ENCODE measurements at places on chromosomes 5 and 9.

GRCh38 chr5:150945486-150945885, 40.7 kb upstream of the ZNF300 start:
- no peak for DNase-seq

DNA sequence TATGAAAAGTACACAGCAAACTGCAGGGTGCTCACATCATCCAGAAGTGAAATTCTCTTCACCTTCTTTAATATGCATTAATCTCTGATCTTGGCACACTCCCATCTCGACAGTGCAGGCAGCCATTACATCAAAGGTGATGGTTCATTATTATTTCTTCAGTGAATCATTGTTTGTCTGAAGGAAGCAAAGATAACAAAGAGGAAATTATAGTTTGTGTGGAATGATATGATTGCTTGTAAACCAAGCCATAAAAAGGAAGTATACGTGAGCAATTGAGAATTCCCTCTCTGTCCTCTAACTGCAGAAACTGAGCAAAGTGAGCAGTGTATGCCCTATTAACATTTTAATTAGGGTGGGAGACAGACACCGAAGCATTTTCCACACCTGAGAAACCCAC, 171.6 kb upstream of the PPP1R2B start:
- no peak for DNase-seq

DNA sequence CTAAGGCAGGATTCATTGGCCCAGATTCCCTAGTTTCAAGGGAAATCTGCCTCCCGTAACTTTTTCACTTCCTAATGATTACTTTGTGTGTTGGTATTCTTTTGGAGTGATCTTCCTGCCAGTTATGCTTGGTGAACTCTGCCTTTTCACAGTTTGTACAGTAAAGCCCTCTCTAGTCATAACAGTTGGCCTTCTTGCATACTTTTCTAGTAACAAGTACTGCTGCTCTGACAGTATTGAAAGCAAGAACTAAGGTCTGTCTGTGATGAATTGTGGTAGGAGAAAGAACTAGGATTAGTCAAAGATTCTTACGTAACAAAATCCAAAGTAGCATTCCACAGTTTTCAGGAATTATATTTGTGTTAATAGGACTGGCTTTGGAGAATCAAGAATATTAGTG, 1457.2 kb upstream of the WWC1 start:
- no peak for DNase-seq

DNA sequence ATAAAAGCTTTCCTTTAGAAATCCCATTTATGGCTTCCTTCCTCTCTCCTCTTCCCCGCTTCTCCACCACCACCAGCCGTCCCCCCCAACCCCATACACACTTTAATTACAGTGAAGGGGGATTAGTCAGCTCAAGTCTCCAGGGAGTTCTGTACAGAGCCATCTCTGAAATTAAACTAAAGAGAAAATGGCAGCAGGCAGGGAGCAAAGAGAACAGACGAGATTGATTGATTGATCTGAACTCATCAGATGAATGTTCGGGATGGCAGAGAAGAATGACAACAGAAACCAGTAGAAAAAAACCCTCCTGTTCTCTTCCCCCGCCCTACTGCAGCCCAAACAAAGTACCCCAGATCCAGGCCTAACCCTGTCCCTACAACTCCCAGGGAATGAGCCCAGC, 241.7 kb upstream of the PANK3 start:
- DNase-seq = no peak

DNA sequence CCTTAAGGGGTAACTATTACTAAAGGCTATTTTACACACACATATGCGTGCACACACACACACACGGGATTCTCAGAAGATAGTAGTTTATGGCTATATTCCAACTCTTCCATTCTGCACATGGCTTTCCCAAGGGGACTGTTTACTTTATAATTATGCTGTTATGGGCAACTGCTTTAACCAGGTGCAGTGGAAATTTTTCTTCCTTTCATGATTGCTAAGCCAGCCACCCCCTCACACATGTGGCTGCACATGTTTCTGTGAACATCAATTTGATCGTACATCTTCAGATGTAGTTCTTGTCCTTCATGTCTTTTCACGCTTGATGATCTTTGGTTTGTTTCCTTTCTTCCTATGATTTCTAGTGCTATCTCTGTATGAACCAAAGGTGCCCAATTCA, 37.0 kb downstream of the MRPS30 start:
- DNase-seq = peak; percentile 93

- DNase-seq = peak; percentile 3
These were observed 364.1 kb upstream of the RORB start for GRCh38 chr9:74132986-74133385.

- DNase-seq = no peak
These were observed 251.3 kb upstream of the DAP start for GRCh38 chr5:11012295-11012694.

GRCh38 chr5:72518001-72518683, 10.9 kb upstream of the ZNF366 start:
- DNase-seq = no peak

GRCh38 chr5:88613051-88613450, 269.9 kb downstream of the MEF2C start:
- DNase-seq = no peak

- DNase-seq = no peak
These were observed 74.5 kb downstream of the COL5A1 start for GRCh38 chr9:134716067-134716466.

DNA sequence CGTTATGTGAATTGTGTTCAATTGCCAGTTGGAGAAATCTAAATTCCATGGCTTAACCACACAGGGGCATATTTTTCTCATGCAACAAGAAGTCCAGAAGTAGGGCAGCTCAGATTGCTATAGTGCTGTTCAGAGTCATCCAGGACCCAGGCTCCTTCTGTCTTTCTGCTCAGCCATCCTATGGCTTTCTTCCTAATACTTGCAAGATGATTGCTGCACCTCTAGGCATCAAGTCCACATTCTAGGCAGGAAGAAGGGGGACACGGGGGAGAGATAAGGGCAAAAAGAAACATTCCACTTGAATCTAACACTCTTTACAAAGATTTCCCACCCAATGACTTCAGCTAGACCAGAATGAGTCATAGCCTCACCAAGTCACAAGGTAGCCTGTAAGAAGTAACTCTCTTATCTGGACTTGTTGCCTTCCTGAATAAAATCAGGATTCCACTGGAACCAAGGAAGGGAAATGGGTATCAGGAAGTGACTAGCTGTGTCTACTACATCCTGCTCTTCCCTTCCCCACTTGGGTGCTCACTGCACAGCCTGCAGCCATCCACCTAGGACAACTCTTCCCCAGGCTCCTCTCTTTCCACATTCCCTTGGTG, 5.3 kb downstream of the ERAP2 start:
- DNase-seq = no peak

DNA sequence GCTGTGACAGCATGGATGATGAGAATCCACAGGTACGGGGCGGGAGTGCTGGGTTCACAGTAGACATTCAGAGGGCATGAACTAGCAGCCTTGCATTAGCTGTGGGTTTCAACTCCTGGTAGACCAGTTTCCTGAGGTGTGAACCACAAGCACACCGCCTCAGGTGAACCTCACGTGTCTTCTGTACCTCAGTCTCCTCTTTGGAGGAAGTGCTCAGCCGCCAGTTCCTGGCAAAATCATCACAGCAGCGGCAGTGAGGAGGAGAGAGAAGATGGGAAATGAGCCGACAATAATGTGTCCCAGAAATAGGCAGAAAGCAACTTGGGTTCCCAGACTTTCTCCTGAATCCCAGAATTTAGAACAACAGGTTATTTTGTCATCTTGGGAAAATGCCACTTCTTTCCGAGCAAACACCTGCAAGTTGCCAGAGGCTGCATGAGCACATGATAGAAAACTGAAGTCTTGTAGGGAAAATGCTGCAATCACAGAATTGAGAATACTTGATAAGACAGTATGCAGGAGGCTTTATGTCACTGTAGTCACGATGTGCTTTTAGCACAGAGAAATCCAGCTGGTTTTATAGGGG, 258.5 kb downstream of the AOPEP start:
- no peak for DNase-seq

GRCh38 chr9:35490910-35491465, 1.1 kb downstream of the RUSC2 start:
- DNase-seq = no peak

DNA sequence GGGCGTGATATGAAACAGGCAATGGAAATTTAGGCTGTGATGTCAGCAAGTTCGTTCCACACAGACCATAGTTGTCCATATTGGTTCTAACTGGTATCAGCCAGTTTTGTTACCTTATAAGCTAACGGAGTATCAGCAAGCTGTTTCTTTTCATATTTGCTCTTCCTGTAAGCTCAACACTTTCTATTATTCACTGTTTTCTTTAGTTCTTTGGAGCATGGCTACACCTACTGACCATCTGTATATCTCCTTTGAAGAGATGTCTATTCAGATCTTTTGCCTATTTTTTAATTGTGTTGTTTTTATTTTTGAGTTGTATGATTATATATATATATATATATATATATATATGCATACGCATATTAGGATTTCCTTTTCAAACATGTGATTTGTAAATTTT, 1057.2 kb upstream of the CDH10 start:
- DNase-seq = no peak

DNA sequence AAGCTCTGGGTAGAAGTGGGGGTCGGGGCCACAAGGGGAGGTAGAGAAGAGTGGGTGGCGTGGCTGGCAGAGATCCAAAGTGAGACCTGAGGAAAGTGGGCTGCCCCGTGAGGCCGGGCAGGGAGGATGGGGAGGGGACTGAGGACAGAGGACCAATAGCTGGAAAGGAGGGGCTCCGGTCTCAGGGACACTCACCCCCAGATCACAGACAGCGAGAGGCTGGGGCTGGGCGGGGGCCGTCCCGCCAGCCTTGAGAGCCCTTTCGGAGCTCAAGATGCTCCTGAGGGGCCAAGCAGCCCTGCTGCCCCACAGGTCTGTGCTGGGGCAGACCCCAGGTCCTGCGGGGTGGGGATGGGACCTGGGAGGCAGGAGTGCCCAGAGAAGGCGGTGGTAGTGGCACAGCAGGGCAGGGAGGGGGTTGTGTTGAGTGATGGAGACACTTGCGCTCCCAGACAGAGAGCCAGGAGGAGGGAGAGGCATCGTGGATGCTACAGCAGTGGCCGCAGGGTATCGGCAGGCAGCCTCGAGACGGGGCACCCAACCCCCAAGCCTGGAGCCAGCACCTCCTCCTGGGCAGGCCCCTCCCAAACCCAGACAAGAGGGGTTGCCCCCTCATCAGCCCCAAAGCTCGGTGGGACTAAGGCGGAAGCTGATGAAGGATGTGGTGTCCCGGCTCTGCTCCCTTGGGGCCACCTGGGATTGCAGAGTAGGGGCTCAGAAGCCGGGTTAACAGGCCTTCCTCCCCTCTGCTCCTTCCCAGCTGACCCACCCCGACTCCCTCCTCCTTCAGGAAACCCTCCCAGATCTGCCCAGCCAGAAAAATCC, 3.4 kb downstream of the SARDH start:
- no peak for DNase-seq

DNA sequence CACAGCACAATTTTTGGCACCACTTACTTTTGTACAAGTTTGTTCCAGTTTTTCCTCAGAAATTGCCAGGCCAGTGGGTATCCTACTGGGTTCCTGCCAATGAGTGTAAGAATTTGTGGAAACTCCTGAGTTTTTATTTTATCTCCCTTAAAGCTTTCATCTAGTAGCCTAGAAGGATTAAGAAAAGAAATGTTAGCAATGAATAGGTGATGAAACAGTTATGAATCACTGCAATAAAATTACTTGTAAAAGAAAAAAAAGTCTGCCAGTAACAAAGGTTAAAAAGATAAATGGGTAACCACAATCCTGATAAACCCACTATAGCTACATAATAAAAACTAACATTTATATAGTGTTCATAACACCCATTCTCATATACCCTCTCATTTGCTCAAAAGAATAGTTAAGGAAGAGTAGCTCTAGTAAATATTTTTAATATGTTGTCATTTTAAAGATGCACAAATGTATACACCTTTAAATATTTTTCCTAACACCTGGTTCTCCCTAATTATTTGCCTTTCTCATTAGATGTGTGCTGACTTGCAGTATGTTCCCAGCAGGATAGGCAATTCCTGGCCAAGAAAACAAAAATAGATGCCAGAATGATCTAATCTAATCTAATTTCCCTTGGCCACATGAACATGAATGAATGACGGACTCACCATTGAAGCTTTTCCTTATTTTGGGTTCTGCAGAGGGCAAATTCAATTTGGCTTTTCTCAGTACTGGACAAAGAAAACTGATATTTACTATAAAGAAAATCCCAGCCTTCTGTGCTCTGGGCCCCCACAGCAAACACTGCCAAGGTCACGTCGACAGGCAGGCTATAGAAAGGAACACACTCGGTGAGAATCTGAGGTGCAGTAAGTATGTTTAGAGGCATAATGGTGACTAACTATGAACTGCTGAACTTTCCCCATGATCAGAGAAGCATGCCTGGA, 26.4 kb downstream of the ERAP1 start:
- DNase-seq = no peak

- no peak for DNase-seq
These were observed 7.3 kb downstream of the COL5A1 start for GRCh38 chr9:134648701-134649530.

- no peak for DNase-seq
These were observed 167.2 kb downstream of the C9orf152 start for GRCh38 chr9:110040788-110041187.

DNA sequence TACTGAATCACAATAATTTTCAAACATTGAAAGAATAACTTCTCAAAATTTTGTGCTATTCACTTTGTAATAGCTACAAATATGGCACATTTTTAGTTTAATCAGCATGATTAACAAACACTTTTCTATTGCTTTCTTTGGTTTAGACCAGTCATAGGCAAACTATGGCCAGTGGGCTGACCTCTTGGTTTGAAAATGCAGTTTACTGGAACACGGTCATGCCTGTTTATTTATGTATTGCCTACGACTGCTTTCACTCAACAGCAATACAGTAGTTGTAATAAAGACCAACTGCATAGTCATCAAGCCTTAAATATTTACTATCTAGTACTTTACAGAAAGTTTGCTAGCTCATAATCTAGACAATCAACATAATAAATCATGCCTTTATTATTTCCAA, 810.8 kb downstream of the TLE1 start:
- no peak for DNase-seq

DNA sequence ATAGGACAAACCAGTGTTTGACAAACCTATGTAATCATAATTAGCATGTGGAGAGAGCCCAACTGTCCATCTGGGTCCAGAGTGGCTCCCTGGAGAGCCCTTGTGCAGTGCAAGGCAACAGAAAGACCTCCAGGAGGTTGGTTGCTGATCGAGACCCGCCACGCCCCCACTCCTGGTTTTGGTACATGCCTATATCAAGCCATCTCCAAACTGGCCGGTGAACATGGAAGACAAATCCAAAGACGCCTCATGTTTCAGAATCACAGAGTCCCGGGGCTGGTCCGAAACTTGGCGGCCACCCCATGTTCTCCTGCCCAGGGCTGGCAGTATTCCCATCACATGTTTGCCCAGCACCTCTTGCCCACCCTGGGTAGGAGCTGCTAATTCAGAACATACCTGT, 140.2 kb downstream of the PAX5 start:
- no peak for DNase-seq

- DNase-seq = no peak
These were observed 16.8 kb upstream of the POMT1 start for GRCh38 chr9:131485728-131486422.

GRCh38 chr5:178386336-178386931, 153.8 kb upstream of the PHYKPL start:
- no peak for DNase-seq

GRCh38 chr9:105510024-105510423, 47.9 kb upstream of the FKTN start:
- DNase-seq = no peak
